Panc1 (cell line): ENCODE measurements at places on chromosomes 12 and 14.

GRCh38 chr14:33671556-33671955 is 279.3 kb downstream of the EGLN3 start:
- no peak for DNase-seq

- no peak for DNase-seq
Observed at GRCh38 chr14:85764822-85765221, 234.9 kb downstream of the FLRT2 start.

- no peak for DNase-seq
Observed at GRCh38 chr12:19642345-19642744, 203.1 kb downstream of the AEBP2 start.

DNA sequence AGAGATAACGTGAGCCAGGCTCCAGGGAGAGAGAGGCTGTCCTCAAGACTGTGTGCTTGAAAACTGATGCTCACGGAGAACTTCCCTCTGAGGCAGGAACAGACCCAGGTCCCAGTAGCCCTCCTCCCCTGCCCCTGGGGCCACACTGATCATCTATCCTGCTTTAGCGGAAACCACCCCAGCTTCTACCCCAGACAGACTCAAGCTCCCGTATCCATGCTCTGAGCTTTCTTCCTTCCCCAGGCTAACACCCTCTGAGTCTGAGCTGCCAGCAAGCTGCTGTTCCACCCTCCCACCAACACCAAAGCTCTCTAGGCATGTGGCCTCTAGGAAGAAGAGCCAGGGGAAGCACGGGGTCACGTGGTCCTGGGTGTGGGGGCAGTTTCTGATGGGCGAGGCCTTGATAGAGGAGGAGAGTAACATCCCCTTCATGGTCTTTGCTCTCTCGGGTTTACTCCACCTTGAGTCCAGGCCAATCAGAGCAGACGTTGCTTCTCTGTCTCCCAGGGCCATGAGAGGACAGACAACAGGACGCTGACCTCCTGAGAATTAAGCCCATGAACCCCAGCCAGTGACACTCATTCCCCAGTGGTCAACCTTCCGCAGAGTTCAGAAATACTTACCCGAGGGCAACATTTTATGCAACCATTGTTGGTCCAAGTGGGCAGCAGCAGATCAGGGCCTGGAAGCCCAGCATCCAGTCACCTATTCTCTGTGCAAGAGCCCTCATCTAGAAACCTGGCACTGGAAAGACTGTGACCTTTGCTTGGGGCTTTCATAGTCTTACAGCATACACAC is 1.4 kb downstream of the PCK2 start:
- no peak for DNase-seq

GRCh38 chr12:114209861-114210260 is 196.1 kb downstream of the TBX5 start:
- DNase-seq = no peak

DNA sequence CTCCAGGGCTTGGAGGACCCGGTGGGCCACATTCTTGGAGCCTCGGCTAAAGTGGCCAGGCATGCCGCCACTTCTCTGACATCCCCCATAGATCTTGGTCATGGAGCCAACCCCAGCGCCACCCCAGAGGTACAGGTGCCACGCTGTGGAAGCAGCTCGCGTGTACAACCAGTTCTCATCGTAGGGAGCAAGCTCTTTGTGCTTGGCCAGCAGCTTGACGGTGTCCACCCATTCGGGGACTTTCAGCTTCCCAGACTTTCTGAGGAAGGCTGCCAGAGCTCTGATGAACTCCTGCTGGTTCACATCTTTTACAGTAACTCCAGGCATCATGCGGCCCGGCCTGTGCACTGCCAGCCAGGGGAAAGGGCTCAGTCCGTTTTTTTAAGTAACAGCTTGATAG is 29.3 kb upstream of the EAPP start:
- no peak for DNase-seq

DNA sequence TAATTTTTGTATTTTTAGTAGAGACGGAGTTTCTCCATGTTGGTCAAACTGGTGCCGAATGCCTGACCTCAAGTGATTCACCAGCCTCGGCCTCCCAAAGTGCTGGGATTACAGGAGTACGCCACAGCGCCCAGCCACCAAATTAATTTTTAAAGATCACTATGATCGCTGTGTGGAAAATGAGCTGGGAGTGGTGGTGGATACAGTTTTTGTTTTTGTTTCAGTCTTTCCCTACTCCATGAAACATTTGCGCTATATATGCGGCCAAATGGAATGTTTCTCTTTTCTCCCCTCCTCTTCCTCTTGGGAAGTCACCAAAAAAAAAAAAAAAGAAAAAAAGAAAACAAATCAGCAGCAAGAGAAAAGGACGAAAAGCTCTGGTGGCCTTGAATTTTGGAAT is 20.8 kb upstream of the P2RX4 start:
- DNase-seq = no peak

- DNase-seq = no peak
Observed at GRCh38 chr14:33014710-33015109, 76.0 kb downstream of the NPAS3 start.

DNA sequence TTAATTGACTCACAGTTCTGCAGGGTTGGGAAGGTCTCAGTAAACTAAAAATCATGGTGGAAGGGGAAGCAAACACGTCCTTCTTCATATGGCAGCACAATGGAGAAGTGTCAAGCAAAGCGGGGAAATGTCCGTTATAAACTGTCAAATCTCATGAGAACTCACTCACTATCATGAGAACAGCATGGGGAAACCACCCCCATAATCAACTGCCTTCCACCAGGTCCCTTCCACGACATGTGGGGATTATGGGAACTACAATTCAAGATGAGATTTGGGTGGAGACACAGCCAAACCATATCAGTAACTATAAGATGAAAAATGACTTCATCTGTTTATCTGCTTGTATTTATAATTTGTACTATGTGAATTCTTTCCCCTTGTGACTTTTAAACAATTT is 577.6 kb upstream of the MDGA2 start:
- no peak for DNase-seq
